ENCODE measurements at places on chromosomes 2 and 18.

DNA sequence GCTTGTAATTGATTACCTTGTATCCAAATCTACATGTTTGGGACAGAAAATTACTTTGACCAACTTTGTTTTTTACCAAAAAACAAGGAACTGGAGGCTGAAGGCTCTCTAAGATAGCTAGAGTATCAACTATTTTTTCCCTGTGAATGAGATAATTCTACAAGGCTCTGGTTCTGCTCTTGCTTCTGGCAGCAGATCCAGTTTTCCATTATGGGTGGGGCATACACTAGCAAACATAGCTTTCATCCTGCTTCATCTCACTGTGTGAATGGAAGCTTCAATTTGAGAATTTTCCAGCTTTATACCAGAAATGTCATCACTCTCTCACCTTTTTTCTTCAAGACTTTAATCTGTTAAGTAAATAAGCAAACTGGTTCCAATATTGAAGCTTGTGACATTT, 249.7 kb downstream of the RPRM start:
- no peak for DNase-seq

GRCh38 chr2:97651114-97651513, 5.3 kb downstream of the COX5B start:
- no peak for DNase-seq

- no peak for DNase-seq
Measured at GRCh38 chr2:96594282-96594681, 43.8 kb downstream of the KANSL3 start.

- no peak for DNase-seq
Measured at GRCh38 chr2:129205766-129206165, 773.7 kb upstream of the RAB6C start.

DNA sequence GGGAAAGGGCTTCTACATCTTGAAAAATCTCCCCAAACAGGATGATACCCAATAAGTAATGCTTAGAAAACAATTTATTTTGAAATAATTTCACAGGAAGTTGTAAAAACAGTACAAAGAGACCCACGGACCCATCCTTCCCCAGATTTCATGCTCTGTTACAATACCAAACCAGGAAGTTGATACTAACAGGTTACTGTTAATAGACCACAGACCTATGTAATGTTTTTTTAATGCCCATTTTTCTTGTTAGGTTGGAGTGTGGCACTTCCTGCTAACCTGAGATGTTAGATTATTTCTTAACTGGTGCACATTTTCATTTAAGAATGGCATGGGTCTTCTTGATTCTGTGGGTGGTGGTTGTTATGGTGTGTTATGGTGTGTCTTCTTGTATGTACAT, 21.4 kb upstream of the MGAT5 start:
- no peak for DNase-seq

GRCh38 chr2:208890486-208890885, 483.9 kb downstream of the PTH2R start:
- DNase-seq, result no peak

- DNase-seq, result no peak
Measured at GRCh38 chr2:43518181-43518580, 77.7 kb downstream of the THADA start.

DNA sequence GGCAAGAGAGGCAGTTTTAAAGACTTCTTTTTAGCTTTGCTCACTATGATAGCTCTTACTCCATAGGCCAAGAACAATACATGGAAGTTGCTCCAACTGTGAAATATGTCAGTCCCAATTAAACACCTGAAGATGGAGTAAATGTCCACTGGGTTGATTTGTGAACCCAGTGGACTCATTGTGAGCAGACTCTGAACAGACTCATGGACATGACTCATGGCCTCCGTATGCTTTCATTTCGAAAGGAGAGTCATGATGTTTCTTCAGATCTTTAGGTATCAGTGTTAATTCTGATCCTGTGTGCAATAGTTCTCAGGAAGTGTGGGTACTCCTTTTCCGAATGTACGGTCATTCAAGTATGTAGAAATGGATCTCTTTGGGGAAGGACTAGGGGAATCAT, 5.4 kb upstream of the CWC22 start:
- DNase-seq, result no peak

GRCh38 chr2:48189552-48190228, 283.4 kb upstream of the FBXO11 start:
- no peak for DNase-seq

DNA sequence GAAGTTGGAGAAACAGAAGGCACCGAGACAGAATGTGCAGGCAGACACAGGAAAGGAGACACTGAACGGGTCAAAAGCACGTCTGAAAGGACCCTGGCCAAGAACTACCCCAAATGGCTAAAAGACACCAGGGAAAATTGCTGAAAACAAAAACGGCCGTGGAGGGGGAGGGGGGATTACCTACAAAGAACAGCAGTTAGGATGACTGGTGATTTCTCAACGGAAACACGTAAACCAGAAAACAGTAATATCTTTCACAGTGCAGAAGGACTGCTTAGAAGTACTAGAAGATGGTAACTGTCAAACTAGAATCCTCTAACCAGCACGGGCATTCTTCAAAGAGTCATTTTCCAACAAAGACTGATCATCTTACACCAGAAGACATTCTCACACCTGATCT, 142.6 kb downstream of the HDAC4 start:
- no peak for DNase-seq

- no peak for DNase-seq
Measured at GRCh38 chr2:24517247-24517646, 26.2 kb downstream of the NCOA1 start.

- no peak for DNase-seq
Measured at GRCh38 chr2:47007826-47008225, 92.2 kb upstream of the MCFD2 start.

GRCh38 chr2:26414311-26414710, 12.6 kb downstream of the DRC1 start:
- no peak for DNase-seq

DNA sequence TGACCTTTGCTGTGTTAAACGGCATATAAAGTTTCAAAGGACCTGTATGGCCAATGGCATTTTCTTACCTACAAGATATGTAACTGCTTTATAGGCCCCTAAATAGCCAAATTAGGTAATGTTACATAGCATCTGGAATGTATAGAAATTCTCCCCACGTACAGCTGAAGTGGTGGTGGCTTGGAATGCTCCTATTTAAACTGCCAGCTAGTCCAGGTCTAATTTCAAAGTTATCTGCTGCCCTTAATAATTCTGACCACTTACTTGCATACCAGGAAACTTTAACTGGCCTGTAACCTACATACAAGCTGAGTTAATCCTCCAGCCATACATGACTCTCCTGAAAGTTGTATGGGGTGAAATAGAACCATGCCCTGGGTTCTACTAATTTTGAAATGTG, 1.3 kb downstream of the KIAA2012 start:
- no peak for DNase-seq

DNA sequence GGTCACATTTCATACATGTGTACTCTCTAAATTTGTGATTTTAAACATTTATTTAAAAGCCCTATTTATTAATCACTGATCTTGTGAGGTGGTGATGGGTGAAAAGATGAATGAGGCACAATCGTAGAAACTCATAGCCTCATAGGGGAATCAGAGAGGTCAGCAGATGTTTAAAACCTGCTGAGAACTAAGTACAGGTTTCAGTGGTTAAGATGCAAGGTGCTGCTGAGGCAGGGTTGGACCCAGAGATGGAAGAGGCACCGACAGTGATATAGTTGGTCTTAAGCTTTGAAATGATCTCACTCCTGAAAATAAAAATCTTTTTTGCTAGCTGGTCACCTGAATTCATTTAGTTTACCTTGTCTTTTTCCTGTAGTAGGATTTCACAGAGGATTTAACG, 49.6 kb downstream of the LINC00305 start:
- DNase-seq, result no peak

DNA sequence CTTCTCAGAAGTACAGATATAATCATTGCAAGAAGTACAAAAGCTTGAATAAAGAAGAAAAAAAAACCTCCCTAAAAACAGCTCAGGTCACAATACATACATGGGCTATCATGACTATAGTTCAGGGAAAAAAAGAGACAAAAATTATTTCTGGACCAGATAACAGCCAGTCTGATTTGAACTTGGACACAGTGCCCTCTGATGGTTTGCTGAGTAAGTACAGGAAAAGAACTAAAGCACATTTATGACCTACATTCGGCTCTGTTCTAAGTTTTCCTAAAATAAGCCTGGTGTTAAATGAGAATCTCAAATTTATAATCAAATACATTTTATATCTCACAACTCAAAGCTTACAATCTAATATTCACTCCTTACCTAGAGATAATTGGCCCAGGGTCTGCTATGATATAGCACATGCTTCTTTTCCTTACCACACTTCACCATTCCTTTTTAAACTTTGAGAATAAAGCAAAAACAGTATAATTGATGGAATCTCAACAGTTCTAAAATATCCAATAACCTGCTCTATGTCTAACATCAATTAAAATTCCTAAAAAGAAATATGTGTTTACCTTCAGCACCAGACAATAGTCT, 81.1 kb downstream of the RAPH1 start:
- DNase-seq, result no peak

- DNase-seq, result no peak
Measured at GRCh38 chr2:240811346-240812300, 8.4 kb downstream of the KIF1A start.

DNA sequence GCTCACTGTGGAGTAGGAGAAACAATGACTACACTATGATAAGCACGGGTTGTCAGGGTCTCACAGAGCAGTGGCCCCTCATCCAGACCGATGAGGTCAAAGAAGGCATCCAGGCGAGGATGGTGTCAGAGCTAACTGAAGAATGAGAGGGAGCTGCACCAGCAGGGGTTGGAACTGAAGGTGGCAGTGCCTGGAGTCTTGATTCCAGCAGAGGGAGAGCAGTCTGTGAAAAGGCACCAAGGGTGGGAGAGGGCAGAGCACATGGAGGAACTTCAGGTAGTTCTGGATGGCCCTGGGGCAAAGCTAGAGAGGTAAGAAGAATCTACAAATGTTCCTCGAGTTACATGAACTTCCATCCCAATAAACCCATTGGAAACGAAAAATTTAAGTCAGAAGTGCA, 12.6 kb downstream of the ELMOD3 start:
- DNase-seq, result no peak

GRCh38 chr2:117760916-117761315, 53.6 kb upstream of the DDX18 start:
- no peak for DNase-seq

DNA sequence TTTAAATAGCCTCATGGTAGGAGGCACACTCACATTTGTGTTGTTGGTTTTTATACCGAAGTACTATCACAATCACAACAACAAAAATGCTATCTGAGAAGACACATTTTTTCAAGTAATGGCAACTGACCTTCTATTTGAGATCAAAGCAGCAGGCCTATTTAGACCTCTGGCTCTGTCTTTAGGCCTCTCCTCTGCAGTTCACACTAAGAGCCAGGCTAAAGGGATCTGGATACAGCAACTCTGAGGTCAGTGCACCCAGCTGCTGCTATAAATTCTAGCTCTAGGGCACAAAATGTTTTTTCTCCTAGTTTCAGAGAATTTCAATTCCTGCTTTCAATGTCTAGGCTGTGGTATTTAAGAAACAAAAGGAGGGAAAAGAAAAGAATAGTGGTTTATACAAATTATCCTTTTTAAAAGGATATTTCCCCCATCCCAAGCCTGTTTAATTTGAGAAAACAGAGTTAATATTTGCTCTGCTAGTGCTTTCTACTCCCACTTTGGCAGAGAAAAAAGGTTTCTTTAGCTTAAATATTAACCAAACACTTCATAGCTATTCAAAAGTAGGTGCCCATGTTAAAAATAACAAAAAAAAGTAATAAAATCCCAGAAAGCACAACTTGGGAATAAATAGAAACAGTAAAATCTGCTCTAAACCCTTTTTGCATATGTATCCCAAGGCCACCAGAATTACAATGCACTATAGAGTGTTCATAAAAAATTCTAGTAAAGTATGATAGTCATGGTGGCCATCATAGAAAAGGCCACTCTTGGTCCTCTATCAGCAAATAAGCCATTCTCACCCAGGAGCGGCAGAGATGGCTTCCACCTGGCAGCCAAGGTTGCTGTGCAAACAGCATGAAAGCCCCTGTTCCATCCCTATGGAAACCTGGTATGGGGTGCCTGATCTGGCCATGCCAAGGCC, 293.6 kb upstream of the SESTD1 start:
- DNase-seq, result no peak

- no peak for DNase-seq
Measured at GRCh38 chr2:27902098-27902497, 11.6 kb downstream of the BABAM2 start.

DNA sequence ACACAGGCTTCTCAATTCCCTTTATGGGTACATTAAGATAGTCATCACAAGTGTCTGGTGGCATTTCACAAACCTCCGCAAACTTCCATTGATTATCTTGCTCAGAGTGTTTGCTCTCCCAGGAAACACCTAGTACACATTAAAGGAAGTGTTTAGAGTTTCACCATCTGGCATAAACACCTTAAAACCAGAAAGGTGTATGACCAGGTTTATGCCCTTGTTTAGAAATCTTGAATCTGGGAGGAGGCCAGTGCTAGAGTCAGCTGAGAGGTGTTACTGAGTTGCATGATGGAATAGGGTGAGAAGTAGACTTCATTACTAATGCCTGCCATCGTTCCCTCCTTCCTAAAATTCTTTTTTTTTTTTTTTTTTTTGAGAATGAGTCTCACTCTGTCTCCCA, 78.9 kb upstream of the FAM237A start:
- no peak for DNase-seq

GRCh38 chr18:71036783-71037182, 747.9 kb downstream of the SOCS6 start:
- DNase-seq, result no peak

GRCh38 chr18:38563396-38563980, 997.9 kb upstream of the CELF4 start:
- DNase-seq, result no peak

DNA sequence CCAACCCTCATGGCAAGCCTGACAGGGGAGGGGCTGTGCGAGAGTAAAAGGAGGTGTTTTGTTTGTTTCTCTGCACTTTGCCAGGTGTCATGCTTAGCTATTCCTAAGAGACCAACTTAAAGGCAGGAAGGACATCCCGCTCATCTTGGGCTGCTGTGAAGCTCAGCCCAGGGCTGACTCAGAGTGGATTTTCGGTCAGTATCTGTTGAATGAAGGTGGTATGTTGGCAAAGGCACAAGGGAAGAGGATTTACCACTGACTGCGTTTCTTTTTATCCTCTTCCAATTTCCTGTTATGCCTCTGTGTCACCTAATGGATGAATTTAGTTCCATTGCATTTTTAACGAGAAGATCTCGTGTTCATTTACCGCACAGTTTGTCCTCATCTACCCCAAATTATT, 18.9 kb downstream of the TRPM8 start:
- no peak for DNase-seq

DNA sequence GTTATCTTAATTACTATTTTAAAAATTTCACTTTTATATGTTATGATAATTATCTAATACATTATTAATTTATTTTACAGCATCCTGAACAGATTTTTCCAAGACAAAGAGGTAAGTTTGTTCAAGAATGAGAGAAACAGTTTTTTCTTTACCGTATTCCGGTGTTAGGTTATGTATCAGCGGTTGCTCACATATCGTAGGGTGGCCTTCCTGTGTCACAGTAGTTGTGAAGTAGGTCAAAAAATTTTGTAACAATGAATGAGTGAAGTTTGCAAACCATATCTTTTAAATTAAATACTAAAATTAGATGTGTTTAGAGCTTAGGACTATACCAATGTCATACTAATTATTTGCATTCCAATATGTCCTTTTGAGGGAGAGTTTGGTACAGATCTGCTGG, 33.5 kb downstream of the MRPS9 start:
- DNase-seq, result no peak

GRCh38 chr18:72206814-72207213, 337.3 kb downstream of the CBLN2 start:
- DNase-seq, result no peak
